ENCODE measurements at places on chromosomes 4 and X. TPM values are rescaled to one million over a fixed set of nuclear protein-coding genes. Genes with fewer than 3 reads are reported as not detected.

GRCh38 chrX:79366556-79366872 lies 620 bp downstream of the ITM2A start:
- no peaks in the 10 kb centered on the region for H3K36me3 ChIP-seq
- DNase-seq, result no peak
- peak overlapping the region; percentile 38 for H3K4me3 ChIP-seq
- no peaks in the 10 kb centered on the region for H3K27me3 ChIP-seq

- no peak for DNase-seq
- H3K4me1 ChIP-seq, result no peaks in the 10 kb centered on the region
- H3K36me3 ChIP-seq, result no peaks in the 10 kb centered on the region
- H3K27me3 ChIP-seq, result no peaks in the 10 kb centered on the region
Measured at GRCh38 chrX:130253916-130254315, 14.8 kb downstream of the ZNF280C start.

- no peak for DNase-seq
- no peaks in the 10 kb centered on the region for H3K27me3 ChIP-seq
- H3K4me3 ChIP-seq, result no peak overlapping the region
- H3K36me3 ChIP-seq, result no peaks in the 10 kb centered on the region
- H3K27ac ChIP-seq, result no peak overlapping the region
Measured at GRCh38 chr4:165474784-165475705, 96.2 kb downstream of the CPE start.

DNA sequence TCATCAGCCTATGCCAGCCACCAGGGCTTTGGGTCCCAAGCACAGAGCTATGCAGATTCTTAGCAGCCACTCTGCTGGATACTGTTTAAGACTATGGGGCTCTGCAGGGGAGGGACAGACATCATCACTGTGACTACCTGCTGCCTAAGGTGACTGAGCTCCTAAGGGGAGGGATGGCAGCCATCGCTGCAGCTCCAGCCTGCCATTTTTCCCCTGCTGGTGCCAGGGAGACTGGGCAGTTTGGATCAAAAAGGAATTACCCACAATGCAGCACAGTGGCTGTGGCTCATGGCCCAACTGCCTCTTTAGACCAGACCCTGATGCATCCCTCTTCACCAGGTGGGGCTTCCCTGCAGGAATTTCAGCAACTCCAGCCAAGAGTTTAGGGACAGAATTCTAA lies 28.6 kb upstream of the INPP4B start:
- DNase-seq, result no peak
- no peak overlapping the region for H3K27ac ChIP-seq
- H3K4me3 ChIP-seq, result no peak overlapping the region
- H3K36me3 ChIP-seq, result no peaks in the 10 kb centered on the region
- H3K27me3 ChIP-seq, result peaks cover 6% of the 10 kb centered on the region

- H3K36me3 ChIP-seq, result peaks cover 2% of the 10 kb centered on the region
- no peak for DNase-seq
- no peaks in the 10 kb centered on the region for H3K4me1 ChIP-seq
- no peak overlapping the region for H3K4me3 ChIP-seq
- no peaks in the 10 kb centered on the region for H3K27me3 ChIP-seq
- H3K27ac ChIP-seq, result no peak overlapping the region
Measured at GRCh38 chrX:97199501-97199900, 315.8 kb downstream of the RPA4 start.

The HSPA4L gene
- polyA plus RNA-seq, result 1.3 TPM

GRCh38 chr4:166980419-166980818 lies 253.9 kb downstream of the SPOCK3 start:
- H3K4me1 ChIP-seq, result no peaks in the 10 kb centered on the region
- H3K27ac ChIP-seq, result no peak overlapping the region
- no peaks in the 10 kb centered on the region for H3K36me3 ChIP-seq
- no peak for DNase-seq
- H3K27me3 ChIP-seq, result peaks cover 2% of the 10 kb centered on the region

GRCh38 chr4:158484173-158484885 lies 37.4 kb upstream of the RXFP1 start:
- H3K36me3 ChIP-seq, result no peaks in the 10 kb centered on the region
- no peak overlapping the region for H3K27ac ChIP-seq
- no peak overlapping the region for H3K4me3 ChIP-seq
- no peaks in the 10 kb centered on the region for H3K27me3 ChIP-seq

The GAGE12E gene
- polyA plus RNA-seq, result not detected

The GDPD2 gene
- polyA plus RNA-seq, result 7.9 TPM

The VSIG4 gene
- polyA plus RNA-seq, result 90.1 TPM

GRCh38 chr4:124478470-124478869 lies 234.1 kb downstream of the ANKRD50 start:
- H3K27me3 ChIP-seq, result no peaks in the 10 kb centered on the region
- no peaks in the 10 kb centered on the region for H3K4me1 ChIP-seq
- no peaks in the 10 kb centered on the region for H3K36me3 ChIP-seq
- H3K4me3 ChIP-seq, result no peak overlapping the region
- DNase-seq, result no peak
- H3K27ac ChIP-seq, result no peak overlapping the region

- DNase-seq, result no peak
- H3K36me3 ChIP-seq, result no peaks in the 10 kb centered on the region
- peaks cover 3% of the 10 kb centered on the region for H3K4me1 ChIP-seq
- no peaks in the 10 kb centered on the region for H3K27me3 ChIP-seq
- H3K27ac ChIP-seq, result no peak overlapping the region
Measured at GRCh38 chrX:119602701-119603255, 3.4 kb downstream of the NKRF start.

DNA sequence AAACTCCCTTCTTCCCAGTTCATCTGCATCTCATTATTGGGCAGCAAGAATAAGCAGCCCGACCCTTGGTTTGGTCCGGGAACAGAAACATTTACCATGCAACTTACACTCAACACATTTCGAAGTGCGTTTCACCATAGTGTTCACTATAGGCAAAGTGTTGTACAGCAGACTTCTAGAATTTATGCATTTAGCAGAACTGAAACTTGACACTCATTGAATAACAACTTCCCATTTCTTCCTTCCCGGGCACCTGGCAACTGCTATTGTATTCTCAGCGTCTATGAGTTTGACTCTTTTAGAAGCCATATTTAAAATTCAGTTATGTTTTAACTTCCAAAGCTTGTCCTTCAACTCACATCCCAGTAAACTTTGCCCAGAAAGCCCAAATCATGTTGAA lies 840.6 kb downstream of the NLGN4X start:
- DNase-seq, result no peak
- no peaks in the 10 kb centered on the region for H3K36me3 ChIP-seq
- H3K27ac ChIP-seq, result no peak overlapping the region
- no peaks in the 10 kb centered on the region for H3K4me1 ChIP-seq

GRCh38 chr4:151540728-151541388 lies 131.9 kb downstream of the FHIP1A start:
- H3K4me3 ChIP-seq, result no peak overlapping the region
- no peaks in the 10 kb centered on the region for H3K27me3 ChIP-seq
- peak; percentile 65 for DNase-seq

DNA sequence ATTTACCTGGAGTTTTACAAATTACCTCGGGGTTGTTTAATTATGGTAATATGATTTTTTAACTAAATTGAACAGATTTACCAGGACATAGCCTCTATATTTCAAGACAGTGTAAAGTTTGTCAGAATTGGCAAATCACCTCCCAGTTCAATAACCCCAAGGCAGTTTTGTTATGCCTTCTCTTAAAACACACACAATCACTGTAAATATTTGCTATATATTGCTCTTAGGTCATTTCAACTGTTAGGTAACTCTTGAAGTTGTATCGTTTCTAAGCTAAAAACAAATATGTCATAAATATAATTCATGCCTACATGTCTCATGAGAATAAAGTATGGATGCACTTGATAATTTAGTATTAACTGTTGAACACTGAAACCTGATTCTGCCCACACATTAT lies 24.1 kb downstream of the PDLIM5 start:
- no peak overlapping the region for H3K4me3 ChIP-seq
- no peak for DNase-seq
- peaks cover 4% of the 10 kb centered on the region for H3K4me1 ChIP-seq
- H3K27me3 ChIP-seq, result no peaks in the 10 kb centered on the region

DNA sequence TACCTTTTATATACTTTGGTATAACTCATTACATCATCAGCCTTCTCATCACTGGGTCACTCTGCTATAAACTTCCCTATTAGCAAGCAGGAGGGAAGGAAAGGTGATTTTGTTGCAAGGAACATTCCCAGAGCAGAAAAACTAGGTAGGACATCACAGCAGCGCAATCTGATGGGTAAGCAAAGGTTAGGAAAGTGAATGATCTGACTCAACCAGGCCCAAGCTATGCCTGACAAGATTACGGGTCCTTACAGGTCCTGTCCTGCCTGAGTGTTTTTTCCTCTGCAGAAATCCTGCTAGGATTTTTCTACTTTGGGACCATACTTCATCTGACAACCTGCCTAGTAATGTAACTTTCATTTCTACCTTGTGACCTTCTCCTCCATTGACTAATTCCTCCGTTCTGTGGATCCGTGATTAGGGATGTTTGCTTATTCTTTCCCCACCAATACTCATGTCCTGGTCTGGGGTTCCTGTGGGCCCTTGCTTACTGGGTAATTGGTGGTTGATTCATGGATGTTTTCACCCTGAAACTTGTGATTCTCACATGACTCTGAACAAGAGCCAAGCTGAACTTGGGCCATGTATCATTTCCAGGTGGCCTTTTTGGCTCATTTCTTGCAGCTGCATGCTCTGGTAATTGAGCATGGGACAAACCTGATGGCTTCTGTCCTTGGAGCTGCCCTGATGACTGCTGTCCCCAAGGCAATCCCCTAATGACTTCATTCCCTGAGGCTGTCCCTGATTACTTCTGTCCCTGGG lies 111.9 kb upstream of the KIT start:
- H3K27ac ChIP-seq, result no peak overlapping the region
- H3K4me3 ChIP-seq, result no peak overlapping the region
- H3K27me3 ChIP-seq, result no peaks in the 10 kb centered on the region
- no peaks in the 10 kb centered on the region for H3K36me3 ChIP-seq

The NR3C2 gene
- polyA plus RNA-seq, result 10.0 TPM

Data from small intestine (tissue), 16 donors.